Neural crest cell (in vitro differentiated cells): ENCODE measurements at places on chromosomes 6 and 20.

DNA sequence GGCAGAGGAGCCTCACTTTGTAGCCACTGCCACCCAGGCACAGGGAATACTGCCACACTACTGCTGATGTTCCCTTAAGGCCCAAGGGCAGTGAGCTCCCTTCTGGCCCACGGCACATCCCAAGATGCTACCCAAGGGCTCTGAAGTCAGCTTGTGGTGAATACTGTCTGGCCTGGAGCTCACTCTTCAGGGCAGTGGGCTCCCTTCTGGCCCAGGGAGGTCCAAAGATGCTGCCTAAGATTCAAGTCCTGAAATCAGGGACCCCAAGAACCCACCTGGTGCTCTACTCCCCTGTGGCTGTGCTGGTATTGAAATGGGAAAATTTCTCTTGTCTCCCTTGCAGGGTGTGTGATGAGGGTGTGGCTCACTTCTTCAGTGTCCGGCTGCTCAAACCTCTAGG, 132.8 kb downstream of the TINAG start:
- no peak for DNase-seq

GRCh38 chr6:132812756-132813172, 1.6 kb upstream of the RPS12 start:
- DNase-seq = no peak

GRCh38 chr20:59808729-59809381, 124.6 kb downstream of the SYCP2 start:
- no peak for DNase-seq

- DNase-seq = no peak
Observed at GRCh38 chr6:12890171-12890790, 173.7 kb downstream of the PHACTR1 start.

- DNase-seq = no peak
Observed at GRCh38 chr6:80356545-80356944, 250.1 kb downstream of the BCKDHB start.

GRCh38 chr20:50146732-50147662, 6.5 kb downstream of the PEDS1 start:
- DNase-seq = no peak

DNA sequence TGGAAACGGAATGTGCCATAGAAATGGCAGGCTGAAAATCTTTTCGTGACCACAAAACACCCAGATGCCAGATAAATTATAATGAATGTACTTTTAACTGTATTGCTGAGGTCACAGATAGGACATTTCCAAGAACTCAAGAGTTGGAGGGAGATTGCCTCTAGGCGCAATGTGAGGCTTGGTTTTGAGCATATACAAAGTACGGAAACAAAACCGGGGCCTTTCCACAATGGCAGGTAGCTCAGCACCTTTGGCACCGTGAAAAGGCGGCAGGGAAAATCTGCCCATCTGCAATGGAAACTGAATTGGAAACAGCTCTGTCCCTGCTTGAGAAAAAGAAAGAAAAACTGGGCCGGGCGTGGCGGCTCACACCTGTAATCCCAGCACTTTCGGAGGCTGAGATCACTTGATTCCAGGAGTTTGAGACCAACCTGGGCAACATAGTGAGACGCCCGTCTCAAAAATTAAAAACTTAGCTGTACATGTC, 10.5 kb upstream of the C20orf144 start:
- no peak for DNase-seq
